ENCODE measurements at places on chromosomes 13 and 19. TPM values are rescaled to one million over a fixed set of nuclear protein-coding genes. Genes with fewer than 3 reads are reported as not detected.

DNA sequence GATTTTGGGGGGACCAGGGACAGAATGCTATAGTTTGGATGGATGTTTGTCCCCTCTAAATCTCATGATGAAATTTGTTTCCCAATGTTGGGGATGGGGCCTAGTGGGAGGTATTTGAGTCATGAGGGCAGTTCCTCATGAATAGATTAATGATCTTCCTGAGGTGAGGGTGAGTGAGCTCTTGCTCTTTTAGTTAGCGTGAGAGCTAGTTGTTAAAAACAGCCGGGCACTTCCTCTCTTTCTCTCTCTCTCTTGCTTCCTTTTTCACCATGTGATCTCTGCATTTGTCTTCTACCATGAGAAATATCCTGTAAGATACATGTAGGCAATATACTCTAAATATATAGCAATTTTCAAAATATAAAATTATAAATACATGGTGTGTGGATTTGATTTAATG lies 290.8 kb upstream of the PCDH9 start:
- H3K27ac ChIP-seq: no peak overlapping the region
- H3K4me1 ChIP-seq: no peaks in the 10 kb centered on the region
- no peak for DNase-seq
- no peak overlapping the region for H3K4me3 ChIP-seq

GRCh38 chr13:73835138-73835721 lies 299.0 kb downstream of the KLF12 start:
- H3K4me1 ChIP-seq: no peaks in the 10 kb centered on the region
- no peaks in the 10 kb centered on the region for H3K27me3 ChIP-seq
- H3K36me3 ChIP-seq: no peaks in the 10 kb centered on the region
- no peak overlapping the region for H3K4me3 ChIP-seq

DNA sequence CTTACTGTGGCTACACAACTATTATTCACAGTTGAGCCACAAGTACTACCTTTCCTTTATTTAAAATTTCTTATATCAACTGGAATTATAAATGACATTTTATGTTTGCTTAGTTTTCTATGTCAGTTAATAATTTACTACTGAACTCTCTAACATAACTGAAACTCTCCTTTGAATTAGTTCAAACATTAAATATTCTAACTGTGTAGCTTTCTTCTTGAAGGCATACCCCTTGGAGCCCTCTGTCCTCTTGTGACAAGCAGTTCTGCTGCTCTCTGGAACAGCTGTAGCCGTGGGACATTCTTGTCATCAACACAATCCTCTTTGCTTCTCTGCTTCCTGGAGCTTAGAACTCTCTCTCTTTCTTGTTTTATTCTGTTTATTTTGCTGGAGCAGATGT lies 244.8 kb downstream of the NHLRC3 start:
- no peak for DNase-seq
- H3K4me1 ChIP-seq: peaks cover 14% of the 10 kb centered on the region
- no peaks in the 10 kb centered on the region for H3K27me3 ChIP-seq

GRCh38 chr19:32570081-32570785 lies 10.8 kb upstream of the PDCD5 start:
- H3K4me3 ChIP-seq: no peak overlapping the region
- H3K27ac ChIP-seq: no peak overlapping the region
- H3K27me3 ChIP-seq: peaks cover 22% of the 10 kb centered on the region

- H3K4me3 ChIP-seq: no peak overlapping the region
- H3K36me3 ChIP-seq: no peaks in the 10 kb centered on the region
- DNase-seq: no peak
- no peaks in the 10 kb centered on the region for H3K27me3 ChIP-seq
Observed at GRCh38 chr13:29958476-29958875, 108.1 kb upstream of the UBL3 start.

DNA sequence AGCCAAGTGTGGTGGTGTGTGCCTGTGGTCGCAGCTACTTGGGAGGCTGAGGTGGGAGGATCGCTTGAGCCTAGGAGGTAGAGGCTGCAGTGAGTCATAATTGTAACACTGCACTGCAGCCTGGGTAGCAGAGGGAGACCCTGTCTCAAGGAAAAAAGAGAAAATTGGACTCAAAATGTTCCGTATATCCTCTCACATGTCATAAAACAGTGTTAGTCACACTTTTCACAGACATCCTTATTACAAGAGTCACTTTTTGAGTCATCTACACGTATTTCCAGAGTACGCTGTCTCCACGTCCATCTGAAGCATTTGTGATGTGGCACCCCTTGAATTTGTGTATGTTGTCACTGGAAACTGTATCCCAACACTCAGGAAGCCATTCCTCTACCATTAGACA lies 133.0 kb downstream of the SIPA1L3 start:
- H3K27me3 ChIP-seq: no peaks in the 10 kb centered on the region
- H3K4me1 ChIP-seq: peaks cover 18% of the 10 kb centered on the region
- DNase-seq: no peak
- H3K4me3 ChIP-seq: no peak overlapping the region

DNA sequence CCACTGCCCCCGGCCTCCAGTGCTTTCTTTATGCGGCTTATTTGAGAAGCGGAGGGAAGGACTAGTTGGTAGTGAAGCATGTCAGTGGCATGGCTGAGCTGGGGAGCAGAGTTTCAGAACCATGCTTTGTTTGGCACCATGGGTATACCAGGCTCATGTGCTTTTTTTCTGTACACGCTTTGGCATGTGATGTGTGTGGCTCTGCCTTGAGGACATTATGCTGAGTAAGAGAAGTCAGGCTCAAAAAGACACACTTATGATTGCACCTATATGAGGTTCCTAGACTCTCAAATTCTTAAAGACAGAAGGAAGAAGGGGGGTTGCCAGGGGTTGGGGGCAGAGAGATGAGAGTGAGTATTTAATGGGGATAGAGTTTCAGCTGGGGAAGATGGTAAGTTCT lies 21.3 kb downstream of the GATAD2A start:
- H3K4me1 ChIP-seq: peaks cover 33% of the 10 kb centered on the region
- no peak overlapping the region for H3K4me3 ChIP-seq
- no peak overlapping the region for H3K27ac ChIP-seq
- no peak for DNase-seq

DNA sequence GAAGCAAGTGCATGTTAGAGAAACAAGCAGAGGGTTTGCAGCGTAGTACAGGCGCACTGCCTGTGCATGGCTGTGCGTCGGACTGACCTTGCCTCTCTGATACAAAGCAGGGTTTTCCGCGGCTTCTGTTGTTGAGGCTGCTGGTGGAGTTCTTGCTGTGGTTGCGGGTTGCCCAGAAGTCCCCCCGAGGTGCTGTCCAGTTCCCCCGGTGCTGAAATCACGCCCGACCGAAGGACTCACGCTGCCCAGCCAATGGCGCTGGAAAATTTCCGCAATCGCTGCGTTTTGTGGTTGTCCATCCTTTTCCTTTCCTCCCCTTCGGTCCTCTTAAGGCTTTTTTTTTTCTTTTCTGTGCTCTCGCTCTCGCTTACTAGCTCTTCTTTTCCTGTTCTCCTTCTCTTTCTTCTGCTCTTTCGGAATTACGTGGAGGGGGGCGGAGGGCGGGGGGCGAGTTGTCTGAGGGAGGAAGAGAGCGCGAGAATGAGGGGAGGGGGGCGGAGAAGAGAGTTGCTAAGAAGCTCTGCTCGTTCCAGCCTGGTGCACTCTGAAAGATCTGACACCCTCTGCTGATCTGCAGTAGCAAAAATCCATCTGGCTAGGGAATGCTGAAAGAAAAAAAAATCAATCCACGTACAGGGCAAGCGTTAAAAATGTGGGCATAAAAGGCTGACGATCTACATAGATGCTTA lies at the start of gene SLITRK1:
Gene SLITRK1, minus strand, starts transcription at position 558 of the 689 bp plus-strand sequence. CDS start 967 bp downstream, outside the sequence.
- no peak within 1 kb of the TSS for H3K27ac ChIP-seq
- H3K36me3 ChIP-seq: no peaks in the 10 kb centered on the region
- no peaks in the 10 kb centered on the region for H3K4me1 ChIP-seq
- peaks cover 53% of the 10 kb centered on the region for H3K27me3 ChIP-seq

DNA sequence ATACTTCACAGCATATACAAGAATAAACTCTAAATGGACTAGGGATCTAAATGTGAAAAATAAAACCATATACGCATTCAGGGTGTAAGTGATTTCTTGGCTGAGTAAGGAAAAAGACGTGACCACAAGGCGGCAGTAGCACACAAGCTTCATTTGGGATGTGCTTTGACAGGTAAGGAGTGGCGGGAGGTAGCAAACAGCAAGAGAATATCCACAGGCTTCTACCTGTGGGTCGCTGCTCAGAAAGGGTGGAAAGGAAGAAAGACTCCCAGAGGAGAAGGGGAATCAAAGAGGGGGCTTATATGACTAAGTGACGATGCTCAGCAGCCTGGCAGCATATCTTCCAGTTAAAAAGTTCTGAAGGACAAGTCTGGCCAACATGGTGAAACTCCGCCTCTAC lies 2.5 kb upstream of the ZNF121 start:
- no peaks in the 10 kb centered on the region for H3K36me3 ChIP-seq
- peak; percentile 57 for DNase-seq
- no peak overlapping the region for H3K27ac ChIP-seq
- H3K27me3 ChIP-seq: no peaks in the 10 kb centered on the region

GRCh38 chr13:64417581-64417980 lies 2812.6 kb downstream of the PCDH9 start:
- no peak overlapping the region for H3K27ac ChIP-seq
- no peaks in the 10 kb centered on the region for H3K27me3 ChIP-seq
- no peaks in the 10 kb centered on the region for H3K36me3 ChIP-seq
- no peak overlapping the region for H3K4me3 ChIP-seq
- no peaks in the 10 kb centered on the region for H3K4me1 ChIP-seq
- DNase-seq: no peak

DNA sequence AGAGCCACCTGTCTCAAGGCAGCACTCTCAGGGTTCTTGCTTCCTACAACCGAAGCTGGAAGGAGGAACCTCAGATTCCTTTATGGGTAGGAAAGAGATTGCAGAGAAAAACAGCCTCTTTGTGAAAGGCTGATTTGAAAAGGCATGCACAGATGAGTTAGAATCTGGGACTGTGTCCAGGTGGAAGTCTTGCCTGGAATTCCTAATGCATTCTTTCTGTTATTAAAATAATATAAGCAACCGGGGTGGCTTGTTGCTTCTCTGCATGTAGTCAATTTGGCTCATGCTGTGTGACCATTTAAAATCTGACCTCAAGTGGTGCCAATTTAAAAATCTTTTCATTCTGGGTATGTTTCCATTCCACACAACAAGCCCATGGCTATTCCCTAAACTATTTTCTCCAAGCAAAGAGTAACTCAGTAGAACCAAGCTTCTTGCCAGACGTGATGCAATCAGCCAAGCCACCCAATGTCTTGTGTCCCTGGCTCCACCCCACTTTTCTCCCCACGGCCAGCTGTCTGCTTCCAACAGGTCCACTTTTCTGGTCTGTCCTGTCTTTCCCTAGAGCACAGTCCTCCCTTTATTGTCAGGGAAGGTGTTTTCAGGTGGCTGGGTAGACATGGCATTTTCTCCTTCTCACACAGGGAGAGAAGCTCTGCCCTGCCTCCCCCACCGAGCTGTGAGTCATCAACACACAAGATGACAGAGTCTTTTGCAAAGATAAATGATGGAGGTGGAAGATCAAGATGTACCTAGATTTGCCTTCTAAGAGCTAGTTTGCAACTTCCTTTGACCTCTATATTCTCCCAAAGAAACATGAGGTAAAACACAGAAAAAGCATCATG lies 394.3 kb downstream of the FOXO1 start:
- H3K27ac ChIP-seq: peak overlapping the region; percentile 61
- DNase-seq: peak; percentile 53
- no peaks in the 10 kb centered on the region for H3K36me3 ChIP-seq
- no peaks in the 10 kb centered on the region for H3K27me3 ChIP-seq

DNA sequence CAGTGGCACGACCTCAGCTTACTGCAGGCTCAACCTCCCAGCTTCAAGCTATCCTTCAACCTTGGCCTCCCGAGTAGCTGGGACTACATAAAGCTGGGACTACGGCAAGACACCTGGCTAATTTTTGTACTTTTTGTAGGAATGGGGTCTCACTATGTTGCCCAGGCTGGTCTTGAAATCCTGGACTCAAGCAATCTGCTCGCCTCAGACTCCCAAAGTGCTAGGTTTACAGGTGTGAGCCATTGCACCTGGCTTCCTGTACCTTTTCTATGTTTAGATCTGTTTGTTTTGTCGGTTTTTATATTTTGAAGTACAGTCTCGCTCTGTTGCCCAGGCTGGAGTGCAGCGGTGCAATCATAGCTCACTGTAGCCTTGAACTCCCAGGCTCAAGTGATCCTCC lies 17.5 kb upstream of the TICAM1 start:
- peaks cover 8% of the 10 kb centered on the region for H3K4me1 ChIP-seq
- no peak overlapping the region for H3K4me3 ChIP-seq
- H3K27ac ChIP-seq: no peak overlapping the region
- no peaks in the 10 kb centered on the region for H3K27me3 ChIP-seq

GRCh38 chr13:23979361-23980159 lies 82.3 kb upstream of the C1QTNF9B start:
- H3K4me3 ChIP-seq: peak overlapping the region; percentile 63
- H3K27me3 ChIP-seq: no peaks in the 10 kb centered on the region
- no peaks in the 10 kb centered on the region for H3K36me3 ChIP-seq
- DNase-seq: peak; percentile 77
- H3K4me1 ChIP-seq: peaks cover 6% of the 10 kb centered on the region
- peak overlapping the region; percentile 66 for H3K27ac ChIP-seq

DNA sequence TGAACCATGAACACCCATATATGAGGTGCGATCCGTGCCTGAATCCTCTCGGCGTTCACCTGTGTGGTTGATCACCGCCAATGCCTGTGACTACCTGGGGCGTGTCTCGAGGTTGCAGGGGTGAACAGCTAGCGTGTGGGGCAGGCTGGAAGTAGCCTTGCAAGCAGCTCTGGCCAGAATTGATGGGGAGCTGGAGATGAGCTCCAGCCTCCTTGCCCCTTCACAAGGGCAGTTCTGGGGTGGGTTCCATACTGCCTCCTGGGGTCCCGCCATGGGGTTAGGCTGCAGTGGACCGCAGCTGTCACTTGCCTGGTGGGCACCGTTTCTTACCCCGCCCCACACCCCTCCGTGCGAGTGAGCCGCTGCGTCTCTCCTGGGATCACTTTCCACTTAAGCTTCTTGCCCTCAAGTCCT lies 154.5 kb upstream of the SOX1 start:
- H3K36me3 ChIP-seq: no peaks in the 10 kb centered on the region
- H3K27ac ChIP-seq: no peak overlapping the region
- DNase-seq: no peak
- H3K27me3 ChIP-seq: peaks cover 2% of the 10 kb centered on the region
- no peak overlapping the region for H3K4me3 ChIP-seq
- H3K4me1 ChIP-seq: no peaks in the 10 kb centered on the region

- H3K27ac ChIP-seq: no peak overlapping the region
- H3K36me3 ChIP-seq: no peaks in the 10 kb centered on the region
- DNase-seq: no peak
- H3K4me3 ChIP-seq: no peak overlapping the region
- H3K27me3 ChIP-seq: no peaks in the 10 kb centered on the region
Observed at GRCh38 chr13:20727856-20728255, 24.4 kb downstream of the IL17D start.

DNA sequence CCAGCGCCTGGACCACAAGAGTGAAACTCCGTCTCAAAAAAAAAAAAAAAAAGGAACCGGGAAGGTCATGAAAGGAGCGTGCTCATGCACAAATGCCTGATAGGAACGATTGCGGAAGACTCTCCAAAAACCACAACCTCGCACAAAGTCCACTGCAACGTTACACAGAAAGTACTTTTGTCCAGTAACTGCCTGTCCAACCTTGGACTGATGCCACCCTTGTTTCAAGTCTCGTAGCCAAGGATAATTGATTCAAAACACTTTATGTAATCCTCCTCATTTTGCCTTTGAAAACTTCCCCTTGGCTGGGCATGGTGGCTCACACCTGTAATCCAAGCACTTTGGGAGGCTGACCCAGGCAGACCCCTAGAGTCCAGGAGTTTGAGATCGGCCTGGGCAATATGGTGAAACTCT lies 13.7 kb downstream of the LGALS7 start:
- no peak overlapping the region for H3K4me3 ChIP-seq
- H3K4me1 ChIP-seq: no peaks in the 10 kb centered on the region
- H3K27ac ChIP-seq: peak overlapping the region; percentile 51
- no peaks in the 10 kb centered on the region for H3K36me3 ChIP-seq

BEST2 gene
- not detected for total RNA-seq

KLF1 gene
- total RNA-seq: 0.24 TPM

ARL11 gene
- 7.5 TPM for total RNA-seq

C1QTNF9B gene
- total RNA-seq: not detected

ZNF304 gene
- 7.4 TPM for total RNA-seq

KCTD4 gene
- total RNA-seq: not detected

AMH gene
- 1.9 TPM for total RNA-seq
